ENCODE measurements at places on chromosomes 16 and 17. TPM values are rescaled to one million over a fixed set of nuclear protein-coding genes. Genes with fewer than 3 reads are reported as not detected.

Gene TBC1D3G
- not detected for total RNA-seq

Gene KRTAP9-2
- not detected for total RNA-seq

Gene PCGF2
- total RNA-seq, result 34.4 TPM

Gene ARSG
- total RNA-seq, result 1.9 TPM

Gene EFCAB13
- not detected for total RNA-seq

Gene MGRN1
- total RNA-seq, result 54.6 TPM

Gene CA5A
- total RNA-seq, result not detected

Gene C17orf67
- total RNA-seq, result 2.7 TPM

Gene CYGB
- 0.61 TPM for total RNA-seq

Gene KRTAP4-9
- 1.0 TPM for total RNA-seq

Gene TRIM65
- total RNA-seq, result 46.1 TPM

Gene INPP5K
- 27.5 TPM for total RNA-seq

Gene CTRB1
- not detected for total RNA-seq

Gene CSNK2A2
- 108 TPM for total RNA-seq

Gene SPSB3
- total RNA-seq, result 20.8 TPM

Gene KRT24
- not detected for total RNA-seq
